ENCODE measurements at places on chromosomes 16 and 17.

DNA sequence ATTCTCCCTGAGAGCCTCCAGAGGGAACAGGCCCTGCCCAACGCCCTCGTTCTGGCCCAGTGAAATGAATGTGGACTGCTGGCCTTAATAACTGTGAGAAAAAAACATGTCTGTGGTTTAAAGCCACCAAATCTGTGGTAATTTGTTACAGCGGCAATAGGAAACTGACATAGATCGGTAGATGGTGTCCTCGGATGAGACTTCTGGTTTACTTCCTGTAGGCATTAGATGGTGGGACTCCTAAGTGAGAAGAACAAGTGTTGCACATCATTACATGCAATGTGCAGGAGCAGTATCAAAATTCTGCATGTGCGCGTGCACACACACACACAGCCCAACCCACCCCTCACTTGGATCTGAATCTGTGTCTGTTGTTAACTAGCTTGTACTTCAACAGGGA, 42.0 kb downstream of the CDK5R1 start:
- DNase-seq, result no peak

DNA sequence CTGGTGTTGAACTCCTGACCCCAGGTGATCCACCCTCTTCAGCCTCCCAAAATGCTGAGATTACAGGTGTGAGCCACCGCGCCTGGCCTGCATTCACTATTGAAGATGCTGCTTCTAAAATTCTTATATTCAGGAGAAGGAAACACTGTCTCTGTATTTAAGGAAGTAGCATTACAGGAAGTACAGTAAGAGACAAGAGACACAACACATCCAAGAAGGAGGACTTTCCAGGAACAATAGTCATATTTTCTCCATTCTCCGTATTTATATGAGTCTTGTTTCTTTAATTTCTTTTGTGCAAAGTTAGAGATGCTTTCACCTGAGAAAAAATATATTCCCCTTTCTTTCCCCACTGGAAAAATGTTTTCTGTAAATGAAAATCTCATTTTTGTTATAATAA, 18.3 kb upstream of the ABCA3 start:
- no peak for DNase-seq

- no peak for DNase-seq
These were observed 30.7 kb upstream of the MED9 start for GRCh38 chr17:17445925-17446665.

GRCh38 chr16:66269617-66270332, 96.7 kb upstream of the CDH5 start:
- no peak for DNase-seq
